ENCODE measurements at places on chromosomes 16 and 17.

DNA sequence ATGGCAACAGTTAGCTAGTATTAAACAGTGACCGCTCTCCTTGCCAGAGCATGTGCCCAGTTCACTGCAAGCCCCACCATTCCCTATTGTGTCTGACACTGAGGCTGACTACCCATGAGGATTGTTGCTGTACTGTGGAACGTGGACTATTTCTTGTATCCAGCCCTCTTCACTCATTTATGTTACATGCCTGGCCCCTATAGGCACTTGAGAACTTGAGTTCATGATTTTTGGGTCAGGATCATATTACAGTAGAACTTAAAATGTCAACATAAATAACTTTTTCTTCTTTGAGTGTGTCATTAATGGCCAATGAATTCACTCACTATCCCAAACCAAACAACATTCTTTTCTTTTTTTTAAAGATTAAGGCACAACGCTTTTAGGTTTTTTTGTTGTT lies 55.7 kb downstream of the LYRM1 start:
- DNase-seq = peak; percentile 17

DNA sequence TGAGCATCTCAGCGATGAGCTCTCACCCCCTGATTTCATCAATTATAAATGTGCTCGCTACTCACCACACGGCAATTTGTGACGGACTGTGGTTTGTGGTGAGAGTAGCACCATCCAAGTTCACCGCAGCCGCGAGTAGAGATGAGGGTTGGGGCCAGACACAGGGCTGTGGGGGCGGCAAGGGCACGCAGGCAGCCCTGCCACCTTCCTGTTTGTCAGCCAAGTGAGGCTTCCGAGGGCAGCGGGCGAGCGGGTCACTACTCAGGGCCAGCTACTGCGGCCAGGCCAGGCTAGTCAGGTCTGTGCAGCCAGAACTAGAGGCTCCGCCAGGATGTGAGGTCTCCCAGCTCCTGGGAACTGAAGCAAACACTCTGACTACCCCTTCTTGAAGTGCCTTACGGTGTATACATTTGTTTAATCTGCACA lies 39.6 kb upstream of the MEOX1 start:
- DNase-seq = peak; percentile 78

DNA sequence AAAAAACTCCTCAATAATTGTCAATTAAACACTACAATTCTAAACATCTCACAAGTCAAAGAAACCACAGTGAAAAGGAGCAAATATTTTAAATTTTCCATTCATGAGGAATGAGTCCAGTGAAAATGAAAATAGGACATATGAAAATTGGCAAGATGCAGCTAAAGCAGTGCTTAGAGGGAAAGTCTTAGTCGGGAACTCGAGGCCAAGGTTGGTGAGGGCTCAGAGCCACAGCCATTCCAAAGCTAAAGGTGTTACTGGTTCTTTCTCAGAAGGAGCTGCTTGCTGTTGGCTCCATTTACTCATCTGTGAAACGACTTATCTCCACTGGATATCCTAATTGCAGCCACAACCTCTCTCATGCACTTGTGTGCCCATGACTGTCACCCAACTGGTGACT lies 6.5 kb downstream of the SLC38A8 start:
- DNase-seq = no peak

DNA sequence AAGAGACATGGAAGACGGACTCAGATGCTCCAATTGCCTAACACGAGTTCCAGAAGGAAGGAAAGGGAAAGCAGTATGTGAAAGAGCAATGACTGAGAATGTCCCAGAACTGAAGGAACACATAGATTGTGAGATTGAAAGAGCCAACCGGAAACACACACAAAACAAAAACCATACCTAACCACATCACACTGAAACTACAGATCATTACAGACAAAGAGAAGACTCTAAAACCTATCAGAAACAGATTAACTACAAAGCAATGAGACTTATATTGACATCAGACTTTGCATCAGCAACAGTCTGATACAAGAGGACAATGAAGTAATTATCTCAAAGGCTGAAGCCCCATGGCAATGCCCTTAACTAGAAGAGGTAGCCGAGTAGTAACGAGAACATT lies 45.6 kb upstream of the CLEC18B start:
- DNase-seq = no peak

GRCh38 chr16:30534368-30535105 lies at the start of gene ZNF747:
Gene ZNF747 (minus strand): TSS chr16:30534858. CDS start chr16:30534679, 179 bp downstream.
- peak; percentile 97 for DNase-seq

All from OCI-M1 (cell line).